Naive thymus-derived CD4-positive, alpha-beta T cell (primary cell): ENCODE measurements at places on chromosomes 16 and 17. TPM values are rescaled to one million over a fixed set of nuclear protein-coding genes. Genes with fewer than 3 reads are reported as not detected.

TVP23A gene
- total RNA-seq, result not detected

- DNase-seq, result no peak
These were observed 4.6 kb downstream of the KIFC3 start for GRCh38 chr16:57797526-57798266.

DNA sequence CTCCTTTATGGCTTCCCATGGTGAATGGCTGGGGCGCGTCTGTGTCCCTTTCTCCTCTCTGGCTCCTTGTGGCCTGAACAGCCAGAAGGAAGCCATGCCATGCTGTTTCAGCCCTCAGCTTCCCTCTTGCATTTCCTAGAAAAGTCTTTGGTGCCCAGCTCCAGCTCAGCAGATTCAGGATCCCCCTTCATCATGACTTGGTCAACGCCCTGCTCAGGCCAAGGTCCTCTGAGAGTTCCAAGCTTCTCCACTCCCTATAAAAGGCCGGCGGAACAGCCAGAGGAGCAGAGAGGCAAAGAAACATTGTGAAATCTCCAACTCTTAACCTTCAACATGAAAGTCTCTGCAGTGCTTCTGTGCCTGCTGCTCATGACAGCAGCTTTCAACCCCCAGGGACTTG, at the start of gene CCL13:
CCL13 (plus strand) TSS at position 287 of the 400 bp plus-strand sequence; CDS start at position 334, 47 bp downstream.
- DNase-seq, result no peak

DNA sequence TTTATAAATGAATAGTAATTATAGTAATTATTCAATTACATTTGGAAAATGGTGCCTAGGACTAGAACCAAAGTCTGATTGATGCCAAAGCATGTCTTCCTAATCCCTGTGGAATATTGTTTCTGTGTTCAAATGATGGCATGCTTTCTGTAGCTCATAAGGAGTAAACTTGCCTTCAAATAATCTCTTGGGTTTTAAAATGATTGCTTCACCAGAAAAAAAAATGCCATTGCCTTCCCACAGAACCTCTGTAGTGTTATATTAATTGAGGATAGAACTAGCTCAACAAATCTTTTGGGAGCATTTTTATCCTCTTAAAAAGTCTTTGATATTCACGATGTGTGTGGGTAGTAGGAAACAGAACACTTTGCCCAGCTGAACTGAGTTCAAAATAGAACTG, 7.7 kb upstream of the TMEM100 start:
- DNase-seq, result no peak

DNA sequence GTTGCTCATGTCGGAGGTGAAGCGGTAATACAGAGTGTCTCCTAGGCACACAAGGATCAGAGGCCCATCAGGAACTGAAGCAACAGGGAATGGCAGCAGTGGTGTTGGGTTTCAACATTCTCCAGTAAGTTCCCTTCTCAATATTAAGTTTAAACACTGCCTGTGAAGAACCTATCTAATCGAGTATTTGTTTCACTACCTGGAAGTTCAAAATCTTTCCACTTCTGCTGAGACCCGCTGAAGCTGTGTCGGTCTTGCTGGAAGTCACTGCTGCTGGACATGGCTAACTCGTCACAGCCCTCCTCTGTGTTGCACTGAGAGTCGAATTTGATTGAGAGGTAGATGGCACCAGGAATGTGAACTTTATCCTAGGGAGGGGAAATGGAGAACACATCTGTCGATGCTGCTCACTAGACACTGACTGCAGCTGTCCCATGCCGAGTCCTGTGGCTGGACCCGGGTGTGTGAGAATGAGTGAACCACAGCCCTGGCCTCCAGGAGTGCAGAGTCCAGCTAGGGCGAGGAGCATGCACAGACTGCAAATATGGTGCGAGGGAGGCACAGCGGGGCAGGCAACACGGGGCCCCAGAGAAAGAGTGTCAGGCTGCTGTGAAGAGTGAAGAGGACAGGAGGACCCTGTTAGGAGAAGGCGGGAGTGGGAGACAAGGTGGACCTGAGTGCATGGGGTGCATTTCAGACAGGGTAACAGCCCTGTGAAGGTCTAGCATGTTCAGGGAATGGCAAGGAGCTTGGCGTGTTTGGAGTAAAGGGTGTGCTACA, 50.1 kb upstream of the ATP2A3 start:
- DNase-seq, result no peak

- DNase-seq, result no peak
These were observed 107.6 kb downstream of the TTC19 start for GRCh38 chr17:16107165-16107770.
